Stimulated activated CD8-positive, alpha-beta memory T cell treated with anti-CD3 and anti-CD28 coated beads, Interleukin-7, amount 100 ng/mL, for 1 hour (primary cell): ENCODE measurements at places on chromosomes 11 and 22.

DNA sequence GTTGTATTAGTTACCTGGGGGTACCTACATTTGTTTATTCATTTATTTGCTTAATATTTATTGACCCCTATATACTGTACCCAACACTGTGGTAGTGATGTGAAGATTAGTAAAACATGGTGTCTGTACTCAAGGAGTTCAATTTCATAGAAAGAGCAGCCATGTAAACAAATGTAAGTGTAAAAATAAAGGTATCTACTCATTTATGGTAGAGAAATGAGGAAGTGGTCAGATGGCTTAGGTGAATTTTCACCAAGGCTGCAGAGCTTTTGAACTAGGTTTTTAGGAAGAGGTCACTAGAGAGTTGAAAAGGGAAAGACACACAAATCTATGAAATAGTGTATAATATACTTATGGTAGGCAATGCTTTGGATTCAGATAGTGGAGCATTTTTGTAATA, 11.1 kb downstream of the CTR9 start:
- DNase-seq, result no peak

GRCh38 chr11:11732116-11732515, 109.7 kb upstream of the USP47 start:
- no peak for DNase-seq

- DNase-seq, result no peak
These were observed 67.9 kb downstream of the PIWIL4 start for GRCh38 chr11:94635072-94635471.

GRCh38 chr11:44592125-44592940, 26.9 kb downstream of the CD82 start:
- no peak for DNase-seq

DNA sequence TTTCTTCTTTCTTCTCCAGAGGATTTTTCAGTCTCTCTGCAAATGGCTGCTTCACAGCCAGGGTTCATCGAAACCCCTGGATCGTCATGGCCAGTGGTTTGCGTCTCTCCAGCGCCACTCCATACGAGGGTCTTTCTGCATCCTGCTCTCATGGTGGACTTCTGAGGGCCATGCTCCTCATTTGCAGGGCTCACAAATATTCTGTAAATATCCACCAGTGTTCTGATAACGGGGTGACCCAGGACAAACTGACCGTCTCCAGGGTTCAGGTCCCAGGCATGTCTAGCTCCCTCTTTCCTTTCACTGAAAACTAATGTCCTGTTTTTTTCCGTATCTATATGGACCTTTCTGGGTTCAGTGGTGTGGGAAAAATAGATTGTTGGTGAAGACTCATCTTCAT, 15.7 kb upstream of the VPREB1 start:
- DNase-seq, result no peak

- no peak for DNase-seq
These were observed 62.4 kb downstream of the ZBTB16 start for GRCh38 chr11:114121804-114122504.

- no peak for DNase-seq
These were observed 47.0 kb upstream of the AMPD3 start for GRCh38 chr11:10407749-10408685.

- no peak for DNase-seq
These were observed 15.3 kb downstream of the LINC01488 start for GRCh38 chr11:69496631-69497220.

- no peak for DNase-seq
These were observed 37.7 kb upstream of the ANO1 start for GRCh38 chr11:70040452-70040851.

GRCh38 chr11:11416502-11416901, 63.5 kb upstream of the CSNK2A3 start:
- no peak for DNase-seq

GRCh38 chr11:132154781-132155180, 784.4 kb downstream of the NTM start:
- no peak for DNase-seq

DNA sequence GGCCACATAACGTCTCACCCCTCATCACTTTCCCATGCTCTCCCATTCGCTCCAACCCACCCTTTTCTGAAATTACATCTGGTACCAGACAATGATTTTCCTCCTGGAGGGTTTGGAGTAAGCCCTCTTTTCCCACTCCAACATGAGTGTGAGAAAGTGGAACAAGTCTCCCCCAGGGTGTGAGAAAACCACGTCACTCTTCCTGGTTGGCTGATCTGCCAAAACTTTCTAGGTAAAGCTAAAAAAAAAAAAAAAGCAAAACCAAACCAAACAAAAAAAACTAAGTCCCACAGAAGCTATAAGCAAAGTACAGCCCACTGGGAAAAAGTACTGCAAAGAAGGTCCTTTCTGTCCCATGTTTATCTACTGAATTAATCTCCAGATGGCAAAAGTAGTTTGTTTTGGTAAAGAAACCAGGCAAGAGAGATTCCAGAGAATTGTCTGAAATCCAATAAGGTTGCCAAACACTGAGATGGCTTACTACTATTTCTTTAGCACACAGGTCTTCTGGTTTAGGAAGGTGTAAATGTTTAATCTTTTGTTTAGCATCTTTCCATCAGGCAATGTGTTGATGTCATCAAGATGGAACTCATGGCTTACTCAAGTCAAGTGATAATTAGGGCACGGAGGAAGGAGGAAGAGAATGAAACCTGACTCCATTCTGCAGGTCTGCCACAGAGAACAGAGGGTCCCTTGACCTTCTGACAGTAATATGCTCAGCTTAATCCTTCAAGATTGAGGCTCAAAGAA, 395.6 kb downstream of the LARGE1 start:
- DNase-seq, result no peak

DNA sequence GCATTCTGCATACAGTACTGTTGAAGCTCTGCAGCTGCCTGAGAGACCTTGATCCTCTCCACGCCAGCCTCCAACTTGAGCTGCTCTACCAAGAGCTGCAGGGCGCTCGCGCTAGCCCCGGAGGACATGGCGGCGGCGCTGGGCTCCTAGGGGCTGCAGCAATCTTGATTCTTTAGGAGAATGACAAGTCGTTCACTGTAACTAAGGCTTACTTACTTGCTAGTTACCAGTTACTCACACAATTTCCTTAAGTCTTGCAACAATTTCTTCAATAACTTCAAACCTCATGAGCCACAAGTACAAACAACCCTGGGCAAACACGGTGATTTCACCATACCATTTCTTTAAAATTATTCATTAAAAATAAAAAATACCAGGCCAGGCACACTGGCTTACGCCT, 21.9 kb downstream of the SBF2 start:
- no peak for DNase-seq

DNA sequence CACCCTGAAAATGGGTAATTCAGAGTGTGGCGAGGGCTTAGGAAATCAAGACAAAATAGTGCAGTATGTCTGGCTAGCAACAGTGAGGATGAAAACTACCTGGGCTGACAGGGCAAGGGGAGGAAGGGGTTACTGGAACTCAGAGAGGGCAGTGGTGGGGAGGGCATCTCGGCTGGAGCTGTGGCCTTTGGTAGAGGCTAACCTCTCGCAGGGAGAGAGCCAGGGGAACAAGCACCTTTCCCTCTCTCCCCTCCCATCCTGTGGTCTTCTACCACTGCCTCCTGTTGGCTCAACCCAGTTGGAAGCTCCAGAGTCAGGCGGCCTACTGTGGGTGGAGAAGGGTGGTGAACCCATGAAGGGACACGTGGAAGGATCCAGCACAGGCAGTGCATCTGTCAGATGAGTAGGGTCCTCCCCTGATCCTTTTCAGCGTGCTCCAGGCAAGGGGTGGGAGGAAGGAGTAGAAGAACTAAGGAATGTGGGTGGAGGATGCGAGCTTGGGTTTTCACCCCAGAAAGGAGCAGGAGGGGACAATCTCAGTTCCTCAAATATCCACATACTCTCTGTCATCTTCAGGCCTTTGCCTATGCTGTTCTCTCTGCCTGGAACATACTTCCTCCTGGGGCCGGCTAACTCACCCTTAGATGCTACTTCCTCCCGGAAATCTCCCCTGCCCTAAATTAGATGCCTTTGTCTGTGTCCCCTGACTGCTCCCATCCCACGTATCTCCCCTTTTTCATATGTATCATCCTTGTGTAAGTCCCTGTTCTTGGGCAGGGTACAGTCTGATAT, 6.2 kb upstream of the KCNE3 start:
- no peak for DNase-seq

DNA sequence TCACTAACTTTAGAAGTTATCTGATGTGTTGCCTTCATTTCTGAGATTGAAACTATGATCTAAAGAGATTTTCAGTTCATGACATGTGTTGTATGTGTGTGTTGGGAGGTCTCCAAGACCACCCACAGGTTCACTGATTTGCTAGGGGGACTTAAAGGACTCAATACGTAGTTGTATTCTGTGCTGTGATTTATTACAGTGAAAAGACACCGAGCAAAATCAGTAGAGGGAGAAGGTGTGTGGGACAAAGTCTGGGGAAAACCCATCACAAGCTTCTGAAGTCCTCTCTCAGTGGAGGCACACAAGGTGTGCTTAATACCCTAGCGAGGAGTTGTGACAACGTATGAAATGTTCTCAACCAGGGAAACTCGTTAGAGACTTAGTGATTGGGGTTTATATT, 35.6 kb downstream of the RNF169 start:
- DNase-seq, result no peak

GRCh38 chr11:45538363-45538762, 127.1 kb downstream of the CHST1 start:
- DNase-seq, result no peak

GRCh38 chr11:108122166-108122628, 830 bp downstream of the ACAT1 start:
- DNase-seq, result no peak

DNA sequence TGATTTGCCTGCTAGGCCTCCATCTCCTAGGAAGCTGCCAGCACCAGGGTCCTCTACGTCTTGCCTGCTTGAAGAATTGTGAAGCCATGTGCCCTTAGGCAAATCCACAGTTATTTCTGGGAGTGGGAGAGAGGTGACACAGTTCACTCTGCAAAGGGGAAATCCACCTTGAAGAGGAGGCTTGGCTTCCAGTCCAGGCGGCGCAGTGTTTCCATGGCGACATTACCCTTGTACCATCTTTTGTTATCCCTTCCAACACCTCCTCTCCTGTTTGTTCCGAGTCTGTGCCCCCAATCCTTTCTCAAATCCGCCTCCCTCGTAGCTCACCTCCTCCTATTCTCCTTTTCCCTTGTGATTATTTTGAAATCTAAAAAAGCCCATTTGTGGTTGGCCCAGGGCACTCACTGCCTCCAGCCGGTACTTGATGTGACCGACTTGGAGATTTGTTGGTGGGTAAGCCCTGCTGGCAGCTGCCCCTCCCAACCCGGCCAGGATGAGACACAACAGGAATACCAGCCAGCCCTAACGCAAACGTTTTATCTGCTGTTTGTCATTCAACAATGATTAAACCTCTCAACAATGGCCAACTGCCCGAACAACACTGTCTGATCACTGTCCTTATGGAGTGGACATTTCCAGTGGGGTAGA, 18.4 kb downstream of the SYT13 start:
- DNase-seq, result no peak

GRCh38 chr11:114984611-114985163, 306.4 kb downstream of the NXPE2 start:
- no peak for DNase-seq

GRCh38 chr11:12179531-12179930, 69.1 kb downstream of the MICAL2 start:
- DNase-seq, result no peak

- DNase-seq, result no peak
These were observed 79.4 kb upstream of the LMO1 start for GRCh38 chr11:8342821-8343681.

- DNase-seq, result no peak
These were observed 15.4 kb upstream of the TBCEL start for GRCh38 chr11:121008551-121008950.

GRCh38 chr11:14774721-14775120, 117.3 kb downstream of the CYP2R1 start:
- no peak for DNase-seq

DNA sequence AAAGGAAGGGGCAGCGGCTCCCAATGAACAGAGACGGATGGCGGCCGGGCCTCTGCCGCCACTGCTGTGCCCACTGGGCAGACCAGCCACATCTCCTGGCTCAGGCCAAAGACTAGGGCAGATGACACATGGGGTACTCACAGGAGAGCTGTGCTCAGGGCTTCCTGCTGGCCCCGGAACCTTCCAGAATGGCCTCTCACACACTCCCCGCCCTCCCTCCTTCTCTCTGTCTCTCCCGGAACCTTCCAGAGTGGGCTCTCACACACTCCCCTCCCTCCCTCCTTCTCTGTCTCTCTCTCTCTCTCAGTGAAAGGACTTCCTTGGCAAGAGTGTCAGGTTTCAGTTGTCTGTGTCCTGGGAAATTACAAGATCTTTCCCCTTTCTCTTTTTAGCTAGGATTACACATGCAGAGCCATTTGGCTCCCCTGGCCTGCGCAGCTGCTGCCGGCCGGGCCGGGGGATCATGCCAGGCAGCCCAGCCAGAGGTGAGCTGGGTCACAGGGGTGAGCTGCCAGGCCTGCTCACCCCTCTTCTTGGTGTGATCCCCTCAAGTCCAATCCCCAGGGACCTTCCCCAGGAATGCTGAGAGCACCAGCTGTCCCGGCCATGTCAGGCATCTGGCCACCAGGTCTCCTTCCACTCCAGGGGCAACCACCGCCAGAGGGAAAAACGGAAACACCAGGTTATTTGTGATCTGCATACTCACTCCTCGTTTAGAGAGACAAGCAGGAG, 45.3 kb upstream of the ADA2 start:
- DNase-seq, result no peak

DNA sequence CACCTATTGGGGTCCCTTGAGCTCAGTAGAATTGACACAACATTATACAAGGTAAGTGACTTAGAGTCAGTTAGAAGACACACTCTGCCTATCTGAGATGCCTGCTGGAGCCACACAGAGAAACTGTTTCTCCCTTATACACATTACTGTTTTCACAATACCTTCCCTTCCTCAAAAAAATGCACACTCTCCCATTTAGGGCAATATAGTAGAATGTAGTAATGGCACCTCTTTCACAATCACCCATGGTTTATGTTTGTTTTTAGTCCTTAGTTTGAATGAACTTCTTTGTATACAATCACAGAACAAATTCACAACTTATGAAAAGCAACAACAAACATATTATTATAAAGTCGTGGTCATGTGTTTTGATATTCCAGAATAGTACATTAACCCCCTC, 14.3 kb downstream of the OR52H1 start:
- DNase-seq, result no peak

- no peak for DNase-seq
These were observed 5.1 kb downstream of the DGCR2 start for GRCh38 chr22:19117111-19117512.

GRCh38 chr11:126079621-126080124, 17.0 kb upstream of the CDON start:
- DNase-seq, result no peak

DNA sequence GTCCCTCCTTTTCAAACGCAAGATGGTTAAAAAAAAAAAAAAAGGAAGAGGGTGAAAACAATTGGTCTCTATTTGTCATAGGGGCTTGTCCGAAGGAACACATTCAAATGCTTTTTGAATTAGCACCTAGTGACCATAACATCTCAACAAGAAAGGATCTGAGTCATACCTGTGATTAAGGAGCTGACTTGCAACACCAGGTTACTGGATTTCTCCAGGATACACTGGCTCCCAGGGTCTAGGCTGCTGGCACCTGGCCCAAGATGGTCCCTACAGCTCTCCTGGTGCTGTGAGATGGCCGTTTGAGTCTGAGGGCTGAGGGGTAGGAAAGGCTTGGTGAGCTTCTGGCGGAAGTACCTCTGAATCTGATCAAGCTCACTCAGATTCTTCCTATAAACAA, 28.4 kb upstream of the UCP3 start:
- no peak for DNase-seq

GRCh38 chr11:31656051-31656450, 146.5 kb downstream of the ELP4 start:
- DNase-seq, result no peak
